ENCODE measurements at places on chromosomes 4 and X. TPM values are rescaled to one million over a fixed set of nuclear protein-coding genes. Genes with fewer than 3 reads are reported as not detected.
A peak's percentile ranks its signal among the peaks of the same experiment; 100 is the strongest.

Gene GLOD5
- total RNA-seq: not detected

Gene SCD5
- total RNA-seq: 0.91 TPM

Gene PLA2G12A
- 17.8 TPM for total RNA-seq

Gene PDGFC
- total RNA-seq: not detected

Gene SYTL5
- 0.06 TPM for total RNA-seq

Gene BGN
- total RNA-seq: not detected

Gene SHROOM3
- total RNA-seq: not detected

DNA sequence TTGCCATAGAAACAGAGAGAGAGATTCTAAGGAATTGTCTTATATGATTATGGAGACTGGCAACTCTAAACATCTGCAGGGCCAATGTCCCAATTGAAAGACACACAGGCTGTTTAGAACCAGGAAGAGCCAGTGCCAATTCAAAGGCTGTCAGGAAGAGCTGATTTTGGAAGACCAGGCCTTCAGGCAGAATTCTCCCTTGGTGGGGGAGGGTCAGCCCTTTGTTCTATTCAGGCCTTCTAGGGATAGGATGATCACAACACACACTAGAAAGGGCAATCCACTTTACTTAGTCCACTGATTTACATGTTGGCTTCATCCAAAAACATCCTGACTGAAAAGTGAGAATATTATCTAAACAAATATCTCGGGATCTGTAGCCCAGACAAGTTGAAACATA lies 15.2 kb downstream of the C4orf46 start:
- no peak for ATAC-seq

DNA sequence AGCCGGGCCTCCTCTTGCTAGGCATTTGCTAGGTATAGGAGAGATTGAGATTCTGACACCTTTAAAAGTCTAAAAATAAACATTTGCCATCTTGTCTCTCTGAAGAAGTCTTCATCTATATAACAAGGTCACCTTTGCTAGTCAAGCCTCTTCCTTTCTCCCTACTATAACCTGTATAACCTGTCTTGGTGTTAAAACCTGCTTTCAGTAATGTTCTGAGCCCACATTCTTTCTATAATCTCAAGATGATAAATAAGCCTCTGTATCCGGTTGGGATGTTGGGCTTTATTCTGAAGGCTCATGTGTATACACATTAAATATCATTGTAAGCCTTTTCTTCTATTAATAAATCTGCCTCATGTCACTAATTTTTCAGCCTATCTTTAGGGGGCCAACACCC lies 10.2 kb downstream of the ASIC5 start:
- no peak for ATAC-seq

DNA sequence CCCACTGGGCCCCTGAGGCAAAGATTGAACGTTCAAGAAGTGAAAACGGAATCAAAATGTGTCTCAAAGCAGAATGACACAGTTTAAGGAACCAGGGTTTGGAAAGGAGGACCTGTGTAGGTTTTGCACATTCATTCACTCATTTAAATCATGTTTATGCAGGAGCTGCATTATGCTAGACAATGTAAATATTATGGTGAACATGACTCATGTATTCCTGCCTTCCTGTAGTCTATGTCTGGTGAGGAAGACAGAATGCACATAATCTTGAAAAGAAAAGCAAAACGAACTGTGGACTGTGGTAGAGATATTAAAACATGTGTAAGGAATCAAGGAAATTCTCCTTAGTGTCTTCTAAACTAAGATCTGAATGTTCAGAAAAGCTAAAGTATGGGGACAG lies 311.8 kb upstream of the SMIM31 start:
- no peak for ATAC-seq

GRCh38 chr4:47698837-47699236 lies 139.0 kb downstream of the CORIN start:
- no peak for ATAC-seq

DNA sequence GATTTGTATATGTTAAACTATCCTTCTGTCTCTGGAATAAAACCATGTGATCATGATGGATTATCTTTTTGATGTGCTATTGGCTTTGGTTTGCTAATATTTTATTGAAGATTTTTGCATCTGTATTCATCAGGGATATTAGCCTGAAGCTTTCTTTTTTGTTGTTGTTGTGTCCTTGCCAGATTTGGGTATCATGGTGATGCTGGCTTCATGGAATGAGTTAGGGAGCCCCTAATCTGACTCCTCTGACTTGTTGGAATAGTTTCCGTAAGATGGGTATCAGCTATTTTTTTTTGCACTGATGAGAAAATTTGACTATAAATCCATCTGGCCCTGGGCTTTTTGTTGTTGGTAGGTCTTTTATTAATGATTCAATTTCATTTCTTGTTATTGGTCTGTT lies 45.7 kb downstream of the ATP10D start:
- no peak for ATAC-seq

GRCh38 chrX:16063921-16064320 lies 59.4 kb upstream of the GRPR start:
- ATAC-seq: no peak

GRCh38 chr4:111064342-111064993 lies 441.6 kb upstream of the PITX2 start:
- peak; percentile 52 for ATAC-seq

- no peak for ATAC-seq
These were observed 204.6 kb downstream of the RBM46 start for GRCh38 chr4:154985673-154986072.

DNA sequence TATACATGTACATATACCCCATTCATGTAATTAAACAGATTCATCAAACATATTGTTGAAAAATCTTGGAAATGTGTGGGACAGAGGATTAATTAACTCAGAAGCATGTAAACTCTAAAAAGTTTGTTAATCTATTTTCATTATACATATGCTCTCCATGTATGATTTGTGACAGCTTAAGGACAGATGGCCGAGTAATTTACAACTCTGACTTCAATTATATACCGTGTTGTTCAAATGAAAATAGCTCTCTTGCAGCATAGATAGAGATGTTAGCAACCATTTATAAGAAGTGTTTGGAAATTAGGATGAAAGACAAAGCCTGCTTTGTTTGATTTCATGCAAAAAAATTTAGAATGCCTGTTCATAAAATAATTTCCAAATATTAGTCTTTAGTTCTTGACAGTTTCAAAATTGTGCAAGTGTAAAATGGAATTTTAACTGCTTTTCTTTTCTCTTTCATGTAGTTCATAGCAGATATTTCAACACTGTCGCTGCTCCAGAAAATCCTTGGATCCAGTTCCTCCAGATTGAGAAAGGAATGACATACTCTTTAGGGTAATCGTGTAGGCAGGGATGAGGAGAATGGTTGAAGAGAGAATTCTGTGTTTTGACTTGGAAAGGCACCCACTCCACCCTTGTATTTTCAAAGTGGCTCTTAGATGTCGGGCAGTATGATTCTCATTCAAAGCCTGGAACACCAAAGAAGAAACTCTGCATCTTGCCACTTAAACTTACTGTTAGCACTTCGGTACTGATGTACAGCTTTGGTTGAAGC lies 23.1 kb downstream of the AFF2 start:
- ATAC-seq: no peak

- ATAC-seq: no peak
These were observed 144.4 kb downstream of the ATG4A start for GRCh38 chrX:108235986-108236385.

GRCh38 chrX:151184705-151185104 lies 8.3 kb downstream of the GPR50 start:
- ATAC-seq: no peak

DNA sequence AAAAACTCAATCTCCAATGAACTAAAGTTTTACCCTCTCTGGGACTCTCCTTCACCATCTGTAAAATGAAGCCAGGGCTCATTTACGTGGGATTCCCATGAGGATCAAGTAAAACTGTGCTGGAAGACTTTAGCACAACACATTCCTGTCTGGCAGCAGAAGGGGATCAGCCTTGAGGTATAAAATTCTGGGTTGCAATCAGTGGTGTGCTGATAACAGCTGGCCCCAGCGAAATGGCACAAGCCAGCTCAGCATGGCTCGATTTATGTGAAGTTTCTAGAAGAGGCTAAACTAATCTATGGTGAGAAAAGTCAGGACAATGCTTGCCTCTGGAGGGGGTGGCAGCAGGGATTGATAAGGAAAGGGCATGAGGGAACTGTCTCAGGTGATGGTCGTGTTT lies 28.4 kb downstream of the ZNF630 start:
- ATAC-seq: no peak

DNA sequence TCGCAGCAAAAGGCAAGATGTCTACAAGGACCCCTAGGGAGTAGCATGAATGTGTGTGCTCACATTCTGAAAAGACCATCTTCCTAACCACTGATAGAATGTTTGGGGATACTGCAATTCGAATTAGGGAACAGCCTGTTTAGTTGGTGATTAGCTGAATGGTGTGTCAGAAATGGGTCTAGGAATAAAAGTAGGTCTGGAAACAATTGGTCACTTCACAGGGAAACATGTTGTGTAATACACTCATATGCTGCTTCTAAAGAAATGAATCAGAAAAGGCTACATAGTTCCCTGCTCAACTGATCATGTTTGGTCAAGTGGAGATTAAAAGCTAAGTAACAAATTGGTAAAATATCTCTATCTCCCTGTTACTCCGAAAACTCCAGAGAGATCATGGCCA lies 2362.4 kb upstream of the TENM3 start:
- no peak for ATAC-seq

- no peak for ATAC-seq
These were observed 12.6 kb upstream of the SLC10A4 start for GRCh38 chr4:48470570-48470969.

- no peak for ATAC-seq
These were observed 583.9 kb downstream of the BCOR start for GRCh38 chrX:39513836-39514235.

DNA sequence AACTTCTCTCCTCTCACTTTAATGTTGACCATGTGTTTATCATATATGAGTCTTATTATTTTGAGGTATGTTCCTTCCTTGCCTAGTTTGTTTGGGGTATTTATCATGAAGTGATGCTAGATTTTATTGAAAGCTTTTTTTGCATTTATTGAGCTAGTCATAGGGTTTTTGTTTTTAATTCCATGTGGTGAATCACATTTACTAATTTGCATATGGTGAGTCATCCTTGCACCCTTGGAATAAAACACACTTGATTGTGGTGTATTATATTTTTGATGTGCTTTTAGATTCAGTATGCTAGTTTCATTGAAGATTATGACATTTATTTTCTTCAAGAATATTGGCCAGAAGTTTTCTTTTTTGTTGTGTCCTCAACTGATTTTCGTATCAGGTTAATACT lies 464.6 kb downstream of the PCDH18 start:
- no peak for ATAC-seq

Data from activated T-helper 17 cell treated with anti-CD3 and anti-CD28 coated beads, Interleukin-2, amount 50 U/mL, for 72 hours (primary cell).